ENCODE measurements at places on chromosomes 1 and 21. TPM values are rescaled to one million over a fixed set of nuclear protein-coding genes. Genes with fewer than 3 reads are reported as not detected.

The TMEM52 gene
- 5.3 TPM for total RNA-seq

The GJB4 gene
- total RNA-seq, result not detected

The PROK1 gene
- total RNA-seq, result not detected

The GBP4 gene
- 2.5 TPM for total RNA-seq

The TNFSF4 gene
- total RNA-seq, result 1.6 TPM

Measured in transverse colon (tissue), 4 donors.